NCI-H524 treated with DMSO at 0.1 percent for 48 hours (cell line): ENCODE measurements at places on chromosomes 6 and 20.

DNA sequence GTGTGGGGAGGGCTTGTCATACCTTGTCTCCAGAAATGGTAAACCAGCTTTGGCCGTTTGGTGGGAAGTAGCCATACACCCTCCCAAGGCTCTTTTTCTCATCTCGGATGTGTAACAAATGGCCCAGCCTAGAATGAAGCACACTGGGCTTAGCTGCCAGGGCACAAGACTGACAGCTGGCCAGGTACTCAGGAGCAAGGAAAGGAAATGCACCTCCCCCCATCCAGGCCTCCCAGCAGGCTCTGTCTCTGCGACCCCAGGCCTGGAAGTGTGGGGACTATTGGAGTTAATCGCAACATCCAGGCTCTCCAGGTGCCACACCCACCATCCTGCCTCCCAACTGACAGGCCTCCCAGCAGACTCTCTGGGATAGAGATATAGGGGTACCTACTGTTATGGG, 43.0 kb downstream of the MRS2 start:
- peak; percentile 8 for DNase-seq

DNA sequence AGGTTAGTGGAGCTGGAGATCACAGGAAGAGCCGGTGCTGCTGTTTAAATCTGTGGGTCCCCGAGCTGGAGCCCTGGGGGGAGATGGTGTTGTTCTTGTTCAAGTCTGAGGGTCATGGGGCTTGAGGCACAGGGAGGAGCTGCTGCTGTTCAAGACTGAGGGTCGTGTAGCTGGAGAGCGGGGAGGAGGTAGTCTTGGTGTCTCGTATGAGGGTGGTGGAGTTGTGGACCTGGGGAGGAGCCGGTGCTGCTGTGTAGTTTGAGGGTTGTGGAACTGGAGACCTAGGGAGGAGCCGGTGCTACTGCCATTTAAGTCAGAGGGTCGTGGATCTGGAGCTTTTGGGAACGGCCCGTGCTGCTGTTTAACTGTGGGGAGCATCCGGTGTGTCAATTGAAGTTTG, 112.2 kb upstream of the SULF2 start:
- no peak for DNase-seq

DNA sequence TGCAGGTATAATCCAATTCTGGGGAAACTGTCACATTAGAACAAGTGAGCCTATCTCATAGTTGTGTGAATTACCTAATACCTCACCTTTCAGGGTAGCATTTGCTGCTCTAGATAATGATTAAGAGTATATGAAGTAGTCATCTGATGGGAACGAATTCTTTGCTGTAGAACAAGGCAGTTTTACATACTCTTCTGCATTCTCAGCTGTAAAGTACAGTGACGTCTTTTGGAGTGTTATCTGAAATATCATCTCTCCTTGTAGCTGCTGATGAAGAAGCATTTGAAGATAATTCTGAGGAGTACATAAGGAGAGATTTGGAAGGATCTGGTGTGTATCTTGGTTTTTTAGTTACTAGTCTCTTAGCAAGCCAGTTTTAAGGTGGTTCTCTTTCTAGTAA, 28.4 kb downstream of the CSE1L start:
- DNase-seq, result no peak

DNA sequence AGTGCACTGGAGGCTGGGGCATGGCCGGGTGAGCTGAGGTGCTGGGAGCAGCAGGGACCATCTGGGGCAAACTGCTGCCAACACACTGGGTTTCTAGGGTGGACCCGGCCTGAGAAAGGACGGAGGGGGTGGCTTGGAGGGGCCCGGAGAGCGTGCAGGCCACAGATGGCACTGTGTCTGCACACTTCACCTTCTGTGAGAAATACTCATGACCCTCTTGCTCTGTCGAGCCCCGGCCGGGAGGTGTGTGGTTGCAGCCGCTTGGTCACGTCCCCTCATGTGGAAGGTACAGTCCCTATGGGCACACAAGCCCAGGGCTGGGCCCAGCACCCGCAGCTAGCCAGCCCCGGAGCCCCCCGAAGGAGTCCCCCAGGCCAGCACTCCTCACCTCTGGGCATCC, 59.7 kb downstream of the RBM38 start:
- DNase-seq, result no peak

- DNase-seq, result no peak
These were observed 115.9 kb downstream of the PREX1 start for GRCh38 chr20:48711696-48712464.

GRCh38 chr20:51171141-51171540, 148.2 kb upstream of the KCNG1 start:
- DNase-seq, result no peak

DNA sequence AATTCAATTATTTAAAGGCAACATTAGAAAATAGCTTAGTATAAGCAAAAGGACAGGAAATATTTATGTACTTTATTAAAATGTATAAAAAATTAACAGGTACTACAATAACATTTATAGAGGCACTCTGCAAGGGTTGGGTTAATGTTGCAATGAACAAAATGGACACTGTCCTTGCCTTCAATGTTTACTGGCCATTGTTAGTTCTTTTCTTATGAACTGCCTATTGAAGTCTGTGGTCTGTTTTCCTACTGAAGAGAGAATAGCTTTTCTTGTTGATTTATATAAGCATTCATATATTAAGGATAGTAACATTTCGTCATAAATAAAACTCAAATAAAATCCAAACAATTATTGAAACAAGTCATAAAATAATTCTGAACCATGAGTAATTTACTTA, 135.3 kb upstream of the BEND6 start:
- DNase-seq, result no peak

GRCh38 chr6:109865968-109866367, 112.1 kb upstream of the GPR6 start:
- no peak for DNase-seq

DNA sequence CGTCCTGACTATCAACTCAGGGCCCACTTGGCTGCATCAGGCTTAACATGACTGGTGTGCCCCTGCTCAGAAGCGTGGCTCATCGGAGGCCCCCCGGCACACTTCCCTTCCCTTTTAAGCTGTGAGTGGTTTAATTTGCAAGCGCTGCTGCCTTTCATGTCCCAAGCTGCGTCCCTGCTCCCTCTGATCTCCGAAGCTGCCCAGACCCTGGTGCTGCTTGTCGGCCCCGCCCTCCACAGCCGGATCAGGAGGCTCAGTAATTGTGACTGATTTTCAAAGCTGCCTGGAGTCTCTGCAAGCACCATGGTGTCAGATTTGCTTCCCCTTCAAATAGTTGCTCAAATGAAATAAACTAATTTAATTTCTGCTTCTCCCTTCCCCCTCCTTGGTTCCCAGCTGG, 71.1 kb downstream of the CDH22 start:
- no peak for DNase-seq

DNA sequence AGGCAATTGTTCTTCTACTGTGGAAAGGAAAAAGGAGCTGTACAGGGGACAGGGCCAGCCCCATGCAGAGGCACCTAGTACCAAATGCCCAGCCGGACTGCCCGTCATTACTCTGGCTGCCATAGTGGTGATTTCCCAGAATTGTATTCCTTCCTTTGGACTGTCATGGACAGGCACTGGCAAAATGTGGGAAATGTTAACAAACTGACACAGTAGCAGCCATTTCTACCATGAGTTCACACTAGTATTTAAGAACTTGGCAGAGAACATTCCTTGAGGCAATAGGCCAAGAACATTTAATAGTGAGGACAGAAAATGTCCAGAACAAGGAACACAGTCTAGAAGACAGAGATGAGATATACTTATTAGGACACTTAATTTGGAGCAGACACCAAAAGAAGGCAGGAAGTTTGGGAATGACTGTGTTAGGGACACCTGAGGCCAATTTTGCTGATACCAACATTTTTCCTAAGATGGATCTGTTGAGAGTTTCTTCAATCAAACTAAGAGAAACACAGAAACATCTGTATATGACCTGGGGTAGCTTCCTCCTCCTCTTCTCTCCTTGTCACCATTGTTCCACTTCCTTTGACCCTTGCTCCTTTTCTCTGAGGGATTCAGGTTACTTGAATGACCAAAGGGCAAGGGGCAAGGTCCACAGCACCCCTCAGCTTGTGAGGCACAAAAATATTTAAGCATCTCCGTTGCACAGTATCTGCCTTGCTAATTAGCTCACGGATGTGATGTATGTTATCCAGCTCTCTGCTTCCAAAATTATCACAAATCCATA, 14.9 kb downstream of the ADTRP start:
- no peak for DNase-seq

- DNase-seq, result no peak
These were observed 90.7 kb downstream of the COL21A1 start for GRCh38 chr6:56156643-56157042.

DNA sequence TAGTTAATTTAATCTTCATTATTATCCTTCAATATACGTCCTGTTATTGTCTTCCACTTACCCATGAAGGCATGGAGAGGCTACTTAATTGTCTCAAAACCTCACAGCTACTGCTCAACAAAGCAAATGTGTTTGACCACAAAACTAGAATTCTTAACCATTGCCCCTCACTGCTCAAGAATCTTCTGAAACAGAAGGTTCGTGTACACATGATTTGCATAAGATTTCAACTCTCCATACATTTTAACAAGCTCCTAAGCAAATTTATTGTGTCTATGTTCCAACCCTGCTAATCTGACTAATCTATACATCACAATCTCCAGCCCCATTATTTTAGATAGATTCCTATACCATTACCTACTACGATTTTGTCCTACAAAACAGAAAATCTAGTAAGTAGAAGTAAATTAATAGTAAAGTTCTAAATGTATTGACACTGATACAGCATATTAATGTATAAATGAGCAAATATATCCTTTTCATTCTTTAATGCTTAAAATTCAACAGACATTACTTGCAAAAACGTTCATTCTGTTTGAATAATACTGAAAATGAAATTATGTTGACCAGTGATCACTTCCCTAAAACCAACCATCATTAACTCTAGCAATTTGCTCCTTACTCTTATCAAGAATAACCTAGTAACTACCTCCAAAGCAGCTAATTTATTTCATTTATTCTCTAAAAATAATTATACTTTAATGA, 89.7 kb upstream of the RNF217 start:
- DNase-seq, result no peak

- peak; percentile 48 for DNase-seq
These were observed 4.0 kb downstream of the CITED2 start for GRCh38 chr6:139370283-139370998.

DNA sequence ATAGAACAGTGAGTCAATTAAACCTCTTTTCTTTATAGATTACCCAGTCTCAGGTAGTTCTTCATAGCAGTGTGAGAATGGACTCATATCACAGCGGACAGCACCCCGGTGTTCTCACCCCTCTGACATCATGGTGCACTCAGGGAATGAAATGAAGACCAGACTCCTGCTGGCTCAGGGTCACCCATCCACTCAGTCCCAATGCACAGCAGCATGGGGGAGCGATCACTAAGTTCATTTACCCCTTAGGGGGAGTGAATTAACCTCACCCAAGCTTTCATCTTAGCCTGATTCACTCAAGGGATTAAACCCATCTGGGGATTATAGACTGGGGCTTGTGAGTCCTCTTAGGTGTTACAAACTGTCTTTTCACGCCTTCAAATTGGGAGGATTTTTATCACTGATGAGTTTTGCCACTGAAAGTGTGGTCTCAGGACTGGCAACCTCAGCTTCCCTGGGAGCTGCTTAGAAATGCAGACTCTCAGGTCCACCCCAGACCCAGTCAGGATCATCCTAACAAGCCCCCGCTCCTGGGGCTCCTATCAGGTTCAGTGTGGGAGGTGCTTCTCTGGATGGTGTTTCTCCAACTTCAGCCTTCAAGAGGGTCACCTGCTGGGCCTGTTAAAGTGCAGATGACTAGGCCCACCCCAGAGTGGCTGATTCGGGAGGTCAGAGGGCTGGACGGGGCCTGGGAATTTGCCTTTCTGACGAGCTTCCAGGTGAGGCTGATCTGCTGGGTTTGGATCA, 44.3 kb upstream of the FRMD1 start:
- DNase-seq, result no peak

GRCh38 chr20:53124803-53125202, 152.6 kb downstream of the TSHZ2 start:
- DNase-seq, result no peak

DNA sequence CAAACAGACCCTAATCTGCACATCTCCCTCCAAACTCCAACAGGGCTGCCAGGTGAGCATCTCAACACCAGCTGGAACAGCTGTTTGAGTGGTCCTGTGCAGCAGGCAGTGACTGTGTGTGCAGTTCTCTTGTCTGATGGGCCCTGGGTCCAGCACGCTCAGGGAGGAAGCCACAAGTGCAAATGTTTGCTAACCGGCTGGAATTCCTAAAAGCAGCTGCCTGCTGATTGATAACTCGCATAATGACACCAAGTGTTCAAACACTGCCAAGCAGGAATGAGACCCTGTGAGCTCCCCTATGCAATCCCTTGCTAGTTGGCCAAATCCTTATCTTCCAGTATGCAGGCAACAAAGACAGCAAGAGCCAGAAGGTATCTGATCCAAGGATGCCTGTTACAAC, 650.6 kb downstream of the CBLN4 start:
- DNase-seq, result no peak

DNA sequence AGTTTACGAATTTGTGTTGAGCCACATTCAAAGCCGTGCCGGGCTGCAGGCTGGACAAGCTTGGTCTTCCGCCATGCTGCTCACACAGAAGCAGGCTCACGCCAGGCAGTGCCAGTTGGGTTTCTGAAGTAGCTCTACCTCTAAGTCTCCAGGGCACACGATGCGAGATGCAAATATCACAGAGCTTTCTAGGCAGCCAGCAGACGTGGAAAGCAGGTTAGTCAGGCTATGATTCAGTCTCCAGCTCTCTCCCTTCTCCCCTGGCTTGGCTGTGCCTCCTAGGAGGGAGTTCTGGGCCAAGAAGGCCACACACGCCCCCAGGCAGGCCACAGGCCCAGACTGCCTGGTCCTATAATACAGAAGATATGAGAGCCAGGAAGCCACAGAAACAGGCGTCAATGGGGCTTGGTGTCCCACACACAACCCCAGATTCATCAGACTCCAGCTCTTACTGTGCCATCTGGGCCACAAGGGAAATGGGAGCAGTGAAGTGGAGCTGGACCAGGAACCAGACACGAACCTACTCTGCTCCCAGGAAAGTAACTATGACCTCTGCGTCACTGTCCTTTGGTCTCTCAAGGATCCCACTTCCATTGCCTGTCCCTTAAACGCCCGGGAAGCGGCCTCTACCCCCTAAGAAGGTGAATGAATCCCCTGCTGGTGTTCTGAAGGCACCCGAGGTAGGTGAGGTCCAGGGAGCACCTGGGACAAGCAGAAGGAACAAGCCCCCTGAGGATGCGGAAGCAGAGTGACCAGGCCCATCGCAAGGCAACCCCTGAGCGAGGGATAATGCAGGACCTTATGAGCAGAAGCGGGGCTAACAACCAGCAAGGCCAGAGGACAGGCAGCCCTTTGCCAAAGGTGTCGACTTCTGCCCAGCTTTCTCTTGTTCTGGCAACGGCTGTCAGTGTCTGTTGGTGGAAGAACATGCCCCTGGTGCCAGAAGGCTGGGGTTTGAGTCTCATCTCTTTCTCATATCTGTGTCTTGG, 61.2 kb downstream of the GFOD1 start:
- DNase-seq, result no peak
